ENCODE measurements at places on chromosomes 1 and 21.

DNA sequence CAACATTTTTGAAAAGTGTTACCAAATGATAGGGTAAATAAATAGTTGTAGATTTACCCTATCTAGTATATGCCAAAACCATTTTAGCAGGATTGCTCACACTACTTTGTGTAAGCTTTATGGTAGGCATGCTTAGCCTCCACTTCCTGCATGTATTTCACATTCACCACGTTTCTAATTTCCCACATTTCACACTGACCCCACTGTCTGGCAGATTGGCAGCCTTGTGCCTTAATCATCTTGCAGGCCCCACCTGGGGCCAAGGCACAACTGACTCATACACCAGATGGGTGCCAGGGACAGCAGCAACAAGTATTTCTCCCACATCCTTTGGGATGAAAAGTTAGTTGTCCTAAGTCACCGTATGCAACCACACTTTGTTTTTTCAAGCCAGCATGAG, 21.2 kb upstream of the CENPF start:
- no peak for DNase-seq

DNA sequence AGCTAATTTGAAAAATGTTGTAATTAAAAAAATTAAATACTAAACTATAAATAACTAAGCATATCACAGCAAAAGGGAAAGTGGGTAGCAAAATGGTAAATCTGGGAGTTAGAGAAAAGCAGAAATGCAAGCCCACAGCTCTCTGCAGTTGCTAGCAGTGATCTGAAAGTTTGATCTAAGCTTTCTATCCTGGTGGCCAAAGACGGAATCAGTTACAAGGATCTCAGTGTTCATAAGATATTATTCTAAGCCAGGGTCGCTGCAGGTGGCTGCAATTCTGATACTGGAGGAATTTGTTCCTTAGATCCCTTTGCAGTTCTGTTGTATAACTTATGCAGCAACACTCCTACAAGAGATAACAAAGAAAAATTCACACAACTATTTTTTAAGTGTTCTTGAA, 363.7 kb downstream of the SETD4 start:
- DNase-seq, result no peak

GRCh38 chr1:206722751-206723461, 38.2 kb downstream of the MAPKAPK2 start:
- no peak for DNase-seq

DNA sequence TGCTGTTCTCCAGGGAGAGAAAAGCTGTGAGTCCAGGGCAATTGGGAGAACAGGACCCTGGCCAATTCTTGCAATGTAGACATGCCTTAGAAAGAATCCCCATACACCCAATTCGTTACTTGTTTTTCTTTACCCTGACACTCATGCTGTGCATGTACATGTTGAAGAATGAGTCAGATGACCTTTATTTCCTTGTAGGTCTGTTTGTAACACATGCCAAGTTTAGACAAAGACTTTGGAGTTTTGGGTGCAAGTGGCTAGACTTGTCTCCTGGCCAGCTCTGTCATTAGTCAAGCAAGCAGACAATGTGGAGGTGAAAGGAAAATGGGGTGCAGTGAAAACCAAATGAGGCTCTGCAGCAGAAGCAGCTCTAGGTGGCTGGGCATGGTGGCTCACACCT, 38.1 kb downstream of the GNPAT start:
- no peak for DNase-seq

- no peak for DNase-seq
Observed at GRCh38 chr1:85850238-85850637, 142.0 kb upstream of the ZNHIT6 start.

DNA sequence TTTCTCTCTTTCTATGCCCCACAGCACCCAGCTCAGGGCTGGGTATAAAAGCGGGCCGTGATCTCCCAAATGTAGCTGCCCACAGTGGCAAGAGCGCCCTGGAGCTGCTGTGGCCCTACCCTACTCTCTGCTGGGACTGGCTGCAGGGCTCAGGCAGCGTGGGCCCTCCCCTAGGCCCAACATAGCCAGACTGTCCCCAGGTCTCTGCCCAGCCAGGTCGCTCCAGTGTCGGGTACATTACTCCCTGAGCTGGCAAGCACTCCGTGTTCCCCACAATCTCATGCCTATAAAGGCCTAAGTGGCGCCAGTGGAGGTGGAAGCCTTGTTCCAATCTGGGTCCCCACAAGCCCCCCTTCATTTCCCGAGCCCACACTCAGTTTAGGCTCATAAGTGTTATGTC, 66.2 kb downstream of the GLIS1 start:
- DNase-seq, result no peak

- DNase-seq, result no peak
Observed at GRCh38 chr1:18957532-18958300, 1.2 kb upstream of the IFFO2 start.

DNA sequence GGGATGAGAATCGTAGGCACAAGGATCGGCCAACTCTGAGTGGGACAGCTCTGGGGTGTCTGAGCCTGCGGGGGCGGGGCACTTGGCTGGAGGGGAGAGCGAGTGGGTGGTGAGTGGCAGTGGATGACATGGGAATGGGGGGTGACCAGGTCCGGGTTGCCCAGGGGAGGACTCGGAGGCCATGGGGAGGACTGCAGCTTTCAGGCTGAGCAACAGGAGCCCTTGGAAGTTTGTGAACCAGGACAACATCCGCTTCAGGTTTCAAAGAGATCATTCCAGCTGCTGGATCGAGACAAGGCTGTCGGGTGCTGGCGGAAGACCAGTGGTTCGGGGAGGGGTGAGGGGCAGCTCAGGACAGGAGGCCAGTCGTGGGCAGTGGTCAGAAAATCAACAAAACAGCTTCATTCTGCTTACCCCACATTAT, 124.4 kb upstream of the IRF2BP2 start:
- DNase-seq, result no peak

DNA sequence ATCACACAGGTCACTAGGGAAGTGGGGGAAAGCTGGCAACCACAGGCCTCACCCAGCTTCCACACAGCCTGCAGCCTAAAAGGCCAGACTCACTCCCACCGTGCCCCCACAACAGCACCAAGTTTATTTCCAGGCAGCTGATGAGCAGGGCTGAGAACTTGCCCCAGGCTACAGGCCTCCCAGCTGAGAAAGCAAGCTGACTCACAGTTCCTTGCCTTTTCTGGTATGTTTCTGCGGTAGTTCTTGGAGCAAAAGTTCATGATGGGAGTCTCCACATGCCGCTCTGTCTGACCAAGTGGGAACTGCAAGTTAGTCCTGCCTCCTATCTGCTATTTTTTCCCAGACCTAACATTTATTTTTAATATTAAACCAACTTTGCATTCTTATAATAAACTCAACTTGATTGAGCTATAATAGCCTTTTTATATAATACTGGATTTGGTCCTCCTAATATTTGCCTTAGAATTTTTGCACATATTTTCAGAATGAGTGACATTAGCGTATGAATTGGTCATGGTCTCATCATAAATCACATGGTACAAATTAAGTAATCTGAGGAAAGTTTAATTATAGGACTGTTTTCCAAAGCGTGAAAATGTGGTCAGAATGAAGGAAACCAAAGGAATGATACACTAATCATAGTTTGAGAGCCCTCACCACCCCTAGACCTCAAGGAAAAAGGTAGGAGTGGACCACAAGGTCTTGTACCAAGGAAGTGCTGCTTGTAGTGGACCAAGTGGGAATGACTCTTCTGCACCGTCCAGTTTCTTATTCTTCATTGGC, 30.7 kb downstream of the RPAP2 start:
- no peak for DNase-seq

- DNase-seq, result no peak
Observed at GRCh38 chr1:211415700-211416099, 76.3 kb downstream of the RD3 start.

DNA sequence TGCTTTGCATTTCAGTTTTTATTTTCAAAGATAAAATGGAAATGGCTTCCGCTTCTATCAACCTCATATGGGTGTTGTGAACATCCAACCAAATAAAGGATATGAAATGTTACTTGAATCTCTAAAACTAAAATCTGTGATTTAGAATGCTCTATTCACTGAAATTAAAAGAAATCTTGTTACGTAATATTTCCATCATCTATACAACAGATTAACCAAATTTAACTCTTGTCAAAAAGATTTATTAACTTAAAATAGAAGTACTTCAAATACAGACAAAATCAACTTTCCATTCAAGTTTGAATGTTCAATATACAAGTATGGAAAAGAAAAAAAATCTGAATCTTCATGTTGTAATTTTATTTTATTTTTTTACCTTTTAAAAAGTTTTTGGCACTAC, 18.7 kb downstream of the PRPF38A start:
- no peak for DNase-seq

GRCh38 chr1:66266350-66266749, 267.6 kb upstream of the SGIP1 start:
- DNase-seq, result no peak

- DNase-seq, result peak; percentile 50
Observed at GRCh38 chr1:185559684-185560331, 174.4 kb upstream of the HMCN1 start.

DNA sequence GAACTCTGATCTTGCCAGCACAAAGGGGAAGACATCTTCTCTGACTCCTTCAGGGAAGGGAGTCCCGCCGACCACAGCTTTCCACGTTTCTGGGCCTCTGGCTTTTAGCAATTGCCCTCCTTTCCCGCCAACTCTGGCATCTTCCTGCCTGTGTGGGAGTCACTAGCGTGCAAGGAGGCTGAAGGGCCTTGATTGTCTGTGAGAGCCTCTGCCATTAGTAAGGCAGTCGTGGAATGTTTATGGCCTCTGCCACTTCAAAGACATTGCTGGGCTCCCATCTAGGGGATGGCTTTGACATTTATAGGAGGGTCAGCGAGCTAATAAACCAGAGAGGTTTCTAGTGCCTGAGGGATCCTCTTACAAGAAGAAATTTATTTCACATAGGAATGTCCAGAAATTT, 14.3 kb upstream of the PROK1 start:
- DNase-seq, result no peak

DNA sequence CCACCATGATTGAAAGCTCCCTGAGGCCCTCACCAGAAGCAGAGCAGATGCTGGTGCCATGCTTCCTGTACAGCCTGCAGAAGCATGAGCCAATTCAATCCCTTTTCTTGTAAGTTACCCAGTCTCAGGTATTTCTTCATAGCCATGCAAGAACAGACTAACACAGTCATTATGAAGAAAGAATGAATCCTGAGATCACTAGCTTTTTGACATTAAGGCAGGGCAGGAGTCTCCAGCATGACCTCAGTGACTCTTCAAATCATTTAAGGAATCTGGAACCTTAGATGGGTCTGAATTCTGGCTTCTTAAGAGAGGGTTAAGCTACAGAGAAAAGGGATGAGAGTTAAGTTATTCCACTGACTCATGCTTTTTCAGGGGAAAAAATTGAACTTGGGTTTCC, 79.0 kb downstream of the PTPN14 start:
- no peak for DNase-seq

- no peak for DNase-seq
Observed at GRCh38 chr1:180849031-180849775, 63.5 kb upstream of the KIAA1614 start.

GRCh38 chr1:107946794-107947193, 18.2 kb downstream of the VAV3 start:
- DNase-seq, result no peak

DNA sequence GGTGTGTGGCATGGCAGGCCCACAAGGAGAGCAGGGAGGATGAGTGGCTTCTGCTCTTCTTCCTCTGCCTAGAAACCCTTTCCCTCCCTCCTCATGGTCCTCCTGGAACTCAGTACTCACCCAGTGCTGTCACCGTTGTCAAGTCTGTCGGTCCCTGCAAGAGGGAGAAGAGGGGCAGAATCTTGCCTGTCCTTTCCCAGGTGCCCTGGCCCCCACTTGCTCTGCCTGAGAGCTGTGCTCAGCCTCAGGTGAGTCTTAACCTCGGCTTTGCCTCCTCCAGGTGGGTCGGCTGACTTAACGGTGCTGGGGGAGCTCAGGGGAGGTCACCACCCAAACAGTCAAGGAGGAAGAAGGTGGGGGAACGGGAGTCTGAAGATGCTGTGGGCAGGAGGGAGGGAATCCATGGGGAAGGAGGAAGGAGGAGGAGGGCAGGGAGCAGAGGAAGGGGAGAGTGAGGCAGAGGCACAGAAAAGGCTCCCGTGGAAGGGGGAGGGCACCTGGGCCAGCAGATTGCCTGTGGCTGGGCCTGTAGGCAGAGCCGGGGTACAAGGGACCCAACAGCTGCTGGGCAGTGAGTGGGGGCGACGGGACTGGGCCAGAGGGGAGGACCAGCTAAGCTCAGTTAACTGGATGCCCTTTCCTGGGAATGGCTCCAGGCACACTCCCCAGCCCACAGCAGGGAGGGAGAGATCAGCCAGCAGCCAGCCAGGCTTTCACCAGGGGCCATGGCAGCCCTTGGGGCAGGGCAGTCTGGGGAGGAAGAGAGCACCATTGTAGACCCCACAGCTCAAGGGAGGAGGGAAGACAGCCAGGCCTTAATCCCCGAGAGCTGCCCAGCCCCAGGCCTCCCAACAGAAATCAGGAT, 26.3 kb downstream of the CTNNBIP1 start:
- DNase-seq, result no peak

DNA sequence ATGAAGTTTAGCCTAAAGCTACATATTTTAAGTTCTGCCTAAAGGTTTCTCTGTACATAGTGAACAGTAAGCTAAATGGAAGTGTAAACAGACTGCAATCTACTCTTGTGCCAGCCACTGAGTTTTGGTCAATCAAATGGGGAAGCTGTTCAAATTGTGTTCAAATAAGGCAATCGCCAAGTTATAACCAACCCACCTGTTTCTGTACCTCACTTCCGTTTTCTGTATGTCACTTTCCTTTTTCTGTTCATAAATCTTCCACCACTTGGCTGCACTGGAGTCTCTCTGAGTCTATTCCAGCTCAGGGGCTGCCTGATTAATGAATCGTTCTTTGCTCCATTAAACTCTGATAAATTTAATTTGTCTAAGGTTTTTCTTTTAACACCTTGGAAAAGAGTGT, 10.8 kb upstream of the THEM4 start:
- no peak for DNase-seq

GRCh38 chr1:183551924-183552323, 38.3 kb downstream of the NCF2 start:
- no peak for DNase-seq

DNA sequence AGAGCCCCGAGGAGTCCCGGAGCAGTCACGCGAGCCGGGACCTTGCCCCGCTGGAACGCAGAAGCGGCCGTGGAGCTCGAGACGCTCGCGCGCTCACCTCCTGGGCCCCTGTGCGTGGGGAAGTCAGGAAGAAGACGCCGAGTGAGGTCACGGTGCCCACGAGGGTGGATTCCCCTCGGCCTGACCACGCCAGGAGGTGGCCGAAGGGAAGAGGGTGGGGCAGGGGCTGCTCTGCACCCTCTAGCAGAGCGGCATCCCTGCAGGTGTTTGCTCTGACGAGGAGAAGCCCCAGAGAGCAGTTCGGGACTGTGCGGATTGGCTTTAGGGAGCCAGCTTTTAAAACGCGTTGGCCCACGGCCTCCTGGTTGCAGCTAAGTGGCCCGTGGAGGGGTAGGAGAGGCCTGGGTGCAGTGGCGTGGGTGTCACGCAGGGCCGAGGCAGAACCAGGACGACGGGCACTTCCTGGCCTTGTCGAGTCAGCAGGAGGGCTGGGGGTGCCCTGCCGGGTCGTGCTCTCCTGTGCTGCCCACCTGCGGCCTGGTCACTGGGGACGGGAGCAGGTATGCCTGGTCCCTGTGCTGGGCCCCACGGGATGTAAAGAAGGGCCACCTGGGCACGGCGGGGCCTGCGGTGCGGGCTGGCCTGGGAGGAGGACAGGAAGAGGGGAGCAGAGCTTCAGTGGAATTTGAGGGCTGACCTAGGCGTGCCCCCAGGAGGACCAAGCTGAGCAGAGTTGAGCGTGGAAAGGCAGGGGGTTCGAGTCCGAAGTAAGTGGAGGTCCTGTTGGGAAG, 1.0 kb downstream of the PDXK start:
- DNase-seq, result peak; percentile 53

- no peak for DNase-seq
Observed at GRCh38 chr1:175167861-175168260, 24.7 kb downstream of the KIAA0040 start.

GRCh38 chr1:13694886-13695684, 4.9 kb upstream of the PRDM2 start:
- DNase-seq, result no peak

All from adrenal gland (tissue), 19 donors.